SHP77 (cell line): ENCODE measurements at places on chromosomes 2 and 18.

DNA sequence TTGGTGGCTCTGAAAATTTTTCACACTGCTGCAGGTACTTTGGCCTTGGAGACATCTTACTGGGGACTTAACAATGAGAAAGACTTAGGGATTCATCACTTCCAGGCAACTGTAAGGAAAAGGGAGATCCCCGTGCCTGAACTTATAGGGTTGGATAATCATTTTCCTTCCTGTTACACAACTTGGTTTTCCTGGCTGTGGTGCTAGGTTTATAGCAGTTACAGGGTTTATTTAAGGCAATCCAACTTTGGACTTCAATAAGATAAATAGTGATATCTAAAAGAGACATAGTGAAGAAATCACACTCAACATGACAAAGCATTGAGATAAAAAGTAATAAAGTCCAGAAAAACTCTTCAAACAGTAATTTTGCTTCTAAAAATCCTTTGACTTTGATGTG is 70.2 kb upstream of the RAPH1 start:
- DNase-seq = no peak

DNA sequence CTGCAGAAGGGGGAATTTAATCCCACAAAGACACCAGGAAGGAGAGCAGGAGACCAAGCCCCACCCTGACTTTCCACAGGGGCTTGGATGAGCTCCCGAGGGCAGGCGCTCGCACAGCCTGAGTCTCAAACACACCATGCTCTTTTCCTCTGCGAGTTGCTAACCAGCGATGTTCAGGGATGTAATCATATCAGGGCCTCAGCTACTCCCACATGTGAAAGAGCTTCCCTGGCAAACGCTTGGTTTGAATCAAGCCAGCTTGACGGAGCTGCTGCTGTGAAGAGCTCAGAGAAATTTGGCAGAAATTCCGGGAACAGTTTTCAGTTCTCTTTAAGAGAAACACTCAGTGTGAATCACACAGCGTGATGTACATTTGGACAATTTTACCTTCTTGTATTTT is 385.8 kb downstream of the GALR1 start:
- no peak for DNase-seq

DNA sequence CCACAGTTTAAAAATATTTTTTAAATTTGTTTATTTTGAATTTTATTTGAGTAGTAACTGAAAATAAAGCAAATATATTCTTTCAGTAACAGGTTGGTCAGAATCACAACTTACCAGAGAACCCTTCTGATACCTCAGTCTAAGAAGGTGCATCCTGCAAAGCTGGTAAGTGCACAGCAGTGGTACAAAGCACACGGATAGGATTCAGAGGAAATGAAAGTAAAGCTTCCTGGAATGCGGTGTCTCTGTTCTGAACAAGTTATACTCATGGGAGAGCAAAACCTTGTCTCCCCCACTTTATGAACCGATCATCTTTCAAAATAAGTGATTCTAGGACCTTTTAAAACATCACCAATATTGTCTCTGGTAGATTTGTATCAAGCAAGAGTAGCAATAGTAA is 398.3 kb downstream of the TMX3 start:
- peak; percentile 60 for DNase-seq

DNA sequence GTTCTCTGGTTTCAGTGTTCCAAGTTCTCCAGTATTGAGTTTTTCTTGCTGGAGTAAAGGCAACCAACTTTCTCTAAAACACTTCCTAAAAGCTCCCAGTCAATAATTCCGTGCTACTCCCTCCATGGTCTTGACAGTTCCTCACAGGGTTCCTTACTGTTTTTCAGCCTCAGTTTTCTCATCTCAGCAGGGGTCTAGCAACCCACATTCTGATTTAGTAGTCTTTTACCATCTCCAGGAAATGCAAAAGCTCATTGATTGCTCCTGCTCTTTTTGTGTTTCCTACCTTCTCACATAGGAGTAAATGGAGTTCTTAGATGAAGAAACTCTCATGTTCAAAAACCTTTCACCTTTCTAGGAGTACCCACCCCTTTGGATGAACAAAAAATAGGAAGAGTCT is 978.8 kb upstream of the POU3F3 start:
- no peak for DNase-seq

GRCh38 chr2:158228943-158229508 is 127.3 kb downstream of the UPP2 start:
- DNase-seq = no peak

GRCh38 chr18:11391661-11392060 is 217.7 kb upstream of the SLC35G4 start:
- no peak for DNase-seq

DNA sequence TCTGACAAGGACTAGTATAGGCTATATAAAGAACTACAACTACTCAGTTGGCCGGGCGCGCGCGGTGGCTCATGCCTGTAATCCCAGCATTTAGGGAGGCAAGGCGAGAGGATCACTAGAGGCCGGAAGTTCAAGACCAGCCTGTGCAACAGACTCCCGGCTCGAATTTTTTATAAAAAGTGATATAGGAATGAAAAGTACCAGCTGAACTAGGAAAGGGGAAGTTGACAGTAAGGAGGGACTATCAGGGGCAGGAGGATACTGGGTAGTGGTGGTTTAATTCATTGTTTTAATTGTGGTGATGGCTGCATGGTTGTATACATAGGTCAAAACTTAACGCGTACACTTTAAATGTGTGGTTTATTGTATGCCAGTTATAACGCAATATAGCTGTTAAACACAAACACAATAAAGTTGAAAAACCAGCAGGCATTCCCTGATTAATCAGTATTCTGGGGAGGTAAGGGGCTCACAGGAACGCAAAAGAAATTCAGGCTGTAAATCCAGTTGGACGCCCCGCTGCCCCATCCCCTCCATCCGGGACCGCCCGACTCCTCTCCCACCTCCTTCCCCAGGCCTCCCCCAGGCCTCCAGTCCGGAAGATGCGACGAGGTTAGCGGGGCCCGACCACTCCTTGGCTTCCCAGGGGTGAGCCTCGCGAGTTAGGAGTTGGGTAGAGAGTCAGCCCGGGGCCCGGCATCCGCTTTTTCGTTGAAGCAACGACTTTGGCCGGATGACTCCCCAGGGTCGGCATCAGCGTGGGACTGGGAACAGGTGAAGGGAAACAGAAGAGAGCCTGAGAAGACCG is 746 bp upstream of the POLR1B start:
- DNase-seq = peak; percentile 84

DNA sequence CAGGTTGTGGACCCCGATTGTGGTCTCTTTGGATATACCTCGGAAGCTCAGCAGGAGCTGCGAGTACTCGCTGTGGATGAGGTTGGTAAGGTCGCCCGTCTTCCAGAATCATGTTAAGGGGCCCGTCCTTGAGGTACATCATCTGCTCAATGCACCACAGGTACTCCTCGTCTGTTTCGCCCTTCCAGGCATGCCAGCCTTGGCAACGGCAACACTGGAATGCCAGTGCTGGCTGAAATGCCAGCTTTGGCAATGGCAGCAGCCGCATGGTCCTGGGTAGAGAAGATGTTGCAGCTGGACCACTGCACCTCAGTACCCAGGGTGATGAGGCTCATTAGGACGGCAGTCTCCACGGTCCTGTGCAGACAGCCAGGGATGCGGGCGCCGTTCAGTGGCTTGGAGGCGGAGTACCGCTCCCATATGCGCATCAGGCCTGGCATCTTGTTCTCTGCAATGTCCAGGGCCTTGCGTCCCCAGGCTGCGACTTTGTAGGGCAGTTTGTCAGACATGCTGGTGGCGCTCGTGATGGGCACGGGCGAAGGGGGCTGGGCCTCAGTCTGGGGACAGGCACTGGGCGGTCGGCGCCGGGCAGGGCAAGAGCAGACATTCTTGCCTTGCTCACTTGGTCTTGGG is 122.2 kb upstream of the NXPH2 start:
- DNase-seq = no peak

DNA sequence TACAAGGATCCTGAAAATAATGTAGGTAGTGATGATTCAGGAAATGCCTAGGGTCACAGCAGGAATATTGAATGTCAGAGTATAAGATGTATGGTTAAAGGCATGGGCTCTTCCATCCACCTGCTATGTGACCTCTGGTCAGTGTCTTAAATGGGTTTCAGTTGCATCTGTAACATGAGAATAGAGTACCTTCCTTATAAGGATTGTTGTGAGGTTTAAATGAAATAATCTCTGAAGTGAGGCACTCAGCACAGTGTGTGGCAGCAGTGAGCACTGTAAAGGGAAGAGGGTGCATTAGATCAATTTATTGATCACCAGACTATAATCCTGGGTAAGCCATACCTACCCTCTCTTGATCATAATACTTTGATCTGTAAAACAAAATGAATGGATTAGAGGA is 319.1 kb downstream of the SLC4A3 start:
- no peak for DNase-seq

DNA sequence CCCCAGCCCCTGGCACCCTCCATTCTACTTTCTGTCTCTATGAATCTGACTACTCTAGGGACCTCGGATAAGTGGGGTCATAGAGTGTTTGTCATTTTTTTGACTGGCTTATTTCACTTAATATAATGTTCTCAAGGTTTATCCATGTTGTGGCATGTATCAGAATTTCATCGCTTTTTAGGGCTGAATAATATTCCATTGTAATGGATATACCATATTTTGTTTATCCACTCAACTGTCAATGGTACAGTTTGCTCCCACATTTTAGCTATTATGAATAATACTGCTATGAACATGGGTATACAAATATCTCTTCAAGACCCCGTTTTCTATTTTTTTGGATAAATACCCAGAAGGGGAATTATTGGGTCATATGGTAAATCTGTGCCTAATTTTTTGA is 7.4 kb downstream of the TRAF3IP1 start:
- DNase-seq = no peak

GRCh38 chr2:23523373-23524260 is 138.6 kb downstream of the KLHL29 start:
- DNase-seq = peak; percentile 25

DNA sequence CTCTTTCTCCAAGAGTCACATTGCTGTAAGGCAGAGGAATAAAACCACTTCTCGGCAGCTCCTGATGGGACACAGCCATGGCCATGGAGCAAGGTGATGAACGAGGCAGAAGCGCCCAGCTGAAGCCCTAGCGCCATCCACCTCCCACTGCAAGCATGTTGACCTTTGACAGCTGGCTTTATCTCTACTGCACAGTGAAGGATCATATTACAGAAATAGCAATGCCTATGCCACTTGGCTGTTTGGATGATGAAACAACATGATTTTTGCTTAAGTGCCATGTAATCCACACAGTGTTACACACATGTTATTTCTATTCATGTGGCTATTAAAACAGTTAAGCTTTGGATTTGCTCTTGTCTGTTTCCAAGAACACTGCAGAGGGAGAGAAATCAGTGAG is 167.7 kb downstream of the VAPA start:
- DNase-seq = no peak

- no peak for DNase-seq
Measured at GRCh38 chr2:184577743-184578142, 20.6 kb upstream of the ZNF804A start.

- DNase-seq = no peak
Measured at GRCh38 chr2:236899950-236900640, 185.6 kb upstream of the COPS8 start.

- no peak for DNase-seq
Measured at GRCh38 chr2:39990335-39990900, 211.4 kb upstream of the THUMPD2 start.

DNA sequence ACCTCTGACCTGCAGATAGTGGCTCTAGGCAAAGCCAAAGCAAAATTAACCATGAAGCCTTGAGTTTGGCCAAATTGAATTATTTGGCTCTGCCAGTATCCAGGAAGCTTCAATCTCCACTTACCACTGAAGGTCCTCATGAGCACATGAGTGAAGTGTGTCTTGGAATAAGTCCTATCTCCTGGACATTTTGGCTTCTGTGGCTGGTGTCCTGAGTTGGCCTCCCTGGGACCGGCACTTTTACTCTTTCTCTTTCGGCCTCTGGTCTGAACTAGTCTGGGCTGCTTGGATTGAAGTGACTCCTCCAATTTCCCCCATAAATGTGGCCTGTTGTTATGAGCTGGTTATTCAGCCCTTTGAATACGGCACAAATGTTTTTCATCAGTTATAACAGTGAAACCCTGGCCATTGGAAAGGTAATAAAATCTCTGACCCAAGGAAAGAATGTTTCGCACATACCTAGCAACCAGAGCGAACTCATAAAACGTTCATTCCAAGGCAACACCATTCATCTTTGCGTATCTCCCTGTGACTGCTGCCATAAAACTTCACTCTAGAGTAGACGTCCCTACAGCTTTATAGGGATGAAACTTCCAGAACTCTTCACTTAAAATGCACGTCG is 216.4 kb downstream of the LPIN1 start:
- DNase-seq = no peak

DNA sequence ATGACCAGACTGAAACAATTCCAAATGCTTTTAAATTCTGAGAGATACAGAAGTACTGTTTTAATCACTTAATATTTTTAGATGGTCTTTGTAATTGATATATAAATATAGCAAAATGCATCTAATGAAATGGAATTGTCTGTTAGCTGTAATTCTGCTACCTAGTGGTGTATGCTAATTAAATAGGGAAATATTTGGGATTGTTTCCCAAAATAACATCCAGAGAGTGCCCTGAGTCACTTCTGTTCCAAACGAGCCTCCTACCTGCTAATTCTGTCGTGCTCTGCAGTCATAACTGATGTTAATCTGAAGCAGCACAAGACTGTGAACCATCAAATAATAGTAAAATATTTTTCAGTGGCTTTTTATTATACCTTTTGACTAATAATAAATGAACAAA is 71.4 kb upstream of the NOSTRIN start:
- no peak for DNase-seq

DNA sequence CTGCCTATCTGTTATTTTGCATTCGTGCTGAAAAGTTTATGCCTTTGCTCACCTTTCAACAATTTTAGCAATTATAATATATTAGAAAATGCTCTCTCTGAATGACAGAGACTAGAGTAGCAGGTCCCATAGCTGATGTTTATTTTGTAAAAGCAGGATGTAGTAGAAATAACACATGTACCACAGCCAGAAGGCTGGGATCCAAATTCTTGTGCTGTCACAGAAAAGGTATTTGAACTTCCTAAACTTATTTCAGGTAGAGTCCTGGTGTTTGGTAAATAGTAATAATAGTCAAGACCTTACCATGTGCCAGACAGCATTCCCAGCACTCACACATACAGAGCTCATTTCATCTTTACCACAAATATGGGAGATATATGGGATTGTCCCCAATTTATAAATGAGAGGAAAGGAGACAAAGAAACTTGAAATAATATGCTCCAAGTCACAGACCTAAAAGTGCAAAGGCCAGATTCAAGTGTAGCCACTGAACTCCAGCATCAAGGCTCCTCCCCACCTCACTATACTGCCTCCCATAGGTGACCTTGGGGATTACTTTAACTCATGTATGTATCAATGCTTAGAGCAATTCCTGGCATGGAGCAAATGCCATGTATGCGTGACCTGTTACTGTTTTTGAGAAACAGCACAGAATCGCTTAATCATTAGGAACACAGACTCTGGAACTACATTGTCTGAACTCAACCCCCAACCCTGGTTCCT is 284.7 kb upstream of the RAB12 start:
- DNase-seq = no peak

DNA sequence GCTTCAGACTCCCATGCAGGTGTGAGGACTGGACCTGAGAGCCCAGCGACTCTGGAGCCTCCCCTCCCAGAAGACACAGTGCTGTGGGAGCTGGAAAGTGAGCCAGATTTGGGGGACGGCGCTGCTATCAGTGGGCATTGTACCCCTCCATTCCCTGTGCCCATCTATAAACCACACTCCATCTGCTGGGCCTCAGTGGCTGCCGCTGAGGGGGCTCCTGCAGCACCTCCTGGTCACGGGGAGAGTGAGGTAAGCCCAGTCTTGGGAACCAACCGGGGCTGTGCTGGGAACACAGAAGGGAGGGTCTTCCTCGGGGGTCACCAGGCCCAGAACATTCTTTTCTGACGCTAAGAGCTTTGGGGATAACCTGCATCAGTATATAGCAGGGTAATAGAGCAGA is 9.5 kb downstream of the PSD4 start:
- DNase-seq = no peak
